ENCODE measurements at places on chromosomes 2 and 18.
A peak's percentile ranks its signal among the peaks of the same experiment; 100 is the strongest.

DNA sequence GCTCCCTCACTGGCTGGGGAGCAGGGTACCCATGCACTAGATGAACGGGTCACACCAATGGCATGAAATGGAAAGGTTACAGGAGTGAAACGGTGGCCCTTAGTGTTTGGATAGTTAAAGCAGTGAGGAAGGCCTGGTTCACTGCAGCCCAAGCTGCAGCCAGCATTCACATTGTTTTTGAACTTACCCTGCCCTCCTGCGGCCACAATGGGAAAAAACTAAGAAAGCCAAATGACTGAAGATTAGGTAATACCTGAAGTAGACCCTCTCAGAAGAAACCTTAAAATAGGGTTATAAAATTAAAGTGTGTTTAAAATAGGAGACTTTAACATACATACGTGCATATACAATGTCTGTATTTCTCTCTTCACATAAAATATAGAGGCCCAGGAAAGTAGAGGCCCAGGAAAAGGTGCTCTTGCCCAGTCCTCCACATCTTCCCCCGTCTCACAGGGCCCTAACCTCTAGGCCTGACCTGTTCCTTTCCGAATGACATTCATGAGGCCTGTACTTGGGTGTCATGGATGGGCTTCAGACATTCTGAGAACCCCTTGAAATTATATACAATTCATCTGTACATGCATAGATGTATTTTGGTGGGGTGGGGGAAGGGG is 33.3 kb downstream of the DOK1 start:
- DNase-seq, result peak; percentile 63

GRCh38 chr2:228767196-228767595 is 503.9 kb downstream of the PID1 start:
- no peak for DNase-seq

DNA sequence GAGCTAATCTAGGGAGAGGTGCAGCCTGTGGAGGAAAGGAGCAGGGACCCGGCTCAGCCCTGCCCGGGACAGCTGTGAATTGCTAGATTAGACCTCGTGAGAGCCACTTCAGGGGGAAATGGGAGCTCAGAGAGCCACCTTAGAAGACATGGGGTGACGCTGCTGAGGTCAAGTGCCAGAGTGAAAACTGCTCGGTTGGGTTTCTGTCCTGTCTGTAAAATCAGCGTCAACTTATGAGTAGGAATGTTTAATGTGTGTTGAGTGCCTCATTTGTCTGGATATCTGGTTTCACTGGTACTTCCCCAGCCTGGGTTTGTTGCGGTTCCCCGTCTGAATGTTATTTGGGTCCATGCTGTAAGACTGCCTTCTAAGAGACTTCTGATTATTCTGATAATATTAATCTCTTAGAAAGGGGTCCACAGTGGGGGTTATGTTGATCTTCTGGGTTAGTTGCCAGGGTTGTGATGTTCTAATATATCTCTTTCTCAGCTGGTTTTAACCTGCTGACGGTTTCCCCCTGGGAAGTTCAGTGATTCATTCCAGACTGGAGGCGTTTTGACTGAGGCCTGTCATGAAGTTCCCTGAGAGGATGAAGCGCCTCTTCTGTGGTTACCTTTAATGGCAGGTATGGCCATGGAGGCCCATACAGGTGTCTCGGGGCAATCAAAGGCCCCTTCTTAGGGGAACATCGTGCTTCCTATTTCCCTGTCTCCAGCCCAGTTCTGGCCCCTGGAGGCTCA is 175.9 kb downstream of the SH3RF3 start:
- DNase-seq, result no peak

DNA sequence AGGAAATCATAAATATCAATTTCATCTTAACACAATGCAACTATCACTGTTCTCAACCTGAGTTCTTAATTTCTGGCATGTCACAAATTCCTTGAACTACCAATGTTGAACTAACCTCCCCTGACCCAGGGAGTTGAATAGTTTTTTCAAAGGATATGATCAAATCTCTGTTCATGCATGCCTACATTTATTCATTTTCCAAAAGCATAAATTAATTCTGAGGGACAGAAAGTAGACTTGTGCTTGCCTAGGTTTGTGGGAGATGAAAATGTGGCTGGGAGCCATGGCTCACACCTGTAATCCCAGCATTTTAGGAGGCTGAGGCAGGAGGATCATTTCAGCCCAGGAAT is 175.7 kb downstream of the TGIF1 start:
- no peak for DNase-seq

- no peak for DNase-seq
These were observed 94.2 kb downstream of the POLR1A start for GRCh38 chr2:86011449-86011941.

GRCh38 chr2:12716282-12717190 is at the start of gene TRIB2:
Gene TRIB2, plus strand, starts transcription at chr2:12716936. Its CDS starts 1,372 bp downstream, at chr2:12718308.
- DNase-seq, result peak; percentile 96

- no peak for DNase-seq
These were observed 48.4 kb upstream of the B3GNT7 start for GRCh38 chr2:231347081-231347480.

GRCh38 chr18:49846361-49846662 is 33.0 kb upstream of the ACAA2 start:
- no peak for DNase-seq

DNA sequence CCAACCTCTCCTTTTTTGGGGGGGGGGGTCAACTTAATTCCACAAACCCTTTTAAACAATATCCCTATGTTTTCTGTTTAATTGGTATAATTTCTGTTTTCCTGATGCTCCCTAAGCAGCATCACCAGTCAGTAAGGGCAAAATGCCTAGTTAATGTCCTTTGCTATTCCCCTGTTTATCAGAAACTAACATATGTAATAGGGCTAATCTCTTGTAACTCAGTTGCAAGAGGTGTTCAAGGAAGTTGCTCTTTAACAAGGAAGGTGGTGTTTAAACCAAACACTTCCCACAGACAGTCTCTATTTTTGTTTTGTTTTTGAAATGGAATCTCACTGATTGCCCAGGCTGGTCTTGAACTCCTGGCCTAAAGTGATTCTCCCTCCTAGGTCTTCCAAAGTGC is 6.5 kb upstream of the COQ10B start:
- no peak for DNase-seq

GRCh38 chr2:227703961-227704360 is 13.9 kb downstream of the SLC19A3 start:
- no peak for DNase-seq

GRCh38 chr2:23066686-23067085 is 318.3 kb upstream of the KLHL29 start:
- no peak for DNase-seq

DNA sequence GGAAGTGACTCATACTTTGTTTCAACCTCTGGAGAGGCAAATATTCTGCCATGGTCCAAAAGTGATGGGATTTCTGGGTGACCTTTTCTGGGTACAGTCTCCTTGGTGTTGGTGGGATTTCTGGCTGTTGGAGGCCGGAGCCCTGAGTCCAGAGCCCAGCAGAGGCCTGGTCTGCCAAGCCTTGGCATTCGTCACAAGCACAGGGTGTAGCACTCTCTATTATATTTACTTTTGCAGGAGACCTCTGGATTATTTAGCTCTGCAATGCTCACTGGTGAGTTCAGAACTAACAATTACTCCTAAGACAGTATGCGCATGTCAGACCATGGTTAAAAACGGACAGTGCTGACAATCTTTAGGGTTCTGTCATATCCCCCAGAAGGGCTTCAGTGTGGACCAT is 201.6 kb upstream of the TWIST2 start:
- DNase-seq, result no peak

GRCh38 chr2:3613524-3613905 is 18.6 kb downstream of the COLEC11 start:
- DNase-seq, result no peak

- no peak for DNase-seq
These were observed 22.9 kb downstream of the NFATC1 start for GRCh38 chr18:79418642-79419041.

DNA sequence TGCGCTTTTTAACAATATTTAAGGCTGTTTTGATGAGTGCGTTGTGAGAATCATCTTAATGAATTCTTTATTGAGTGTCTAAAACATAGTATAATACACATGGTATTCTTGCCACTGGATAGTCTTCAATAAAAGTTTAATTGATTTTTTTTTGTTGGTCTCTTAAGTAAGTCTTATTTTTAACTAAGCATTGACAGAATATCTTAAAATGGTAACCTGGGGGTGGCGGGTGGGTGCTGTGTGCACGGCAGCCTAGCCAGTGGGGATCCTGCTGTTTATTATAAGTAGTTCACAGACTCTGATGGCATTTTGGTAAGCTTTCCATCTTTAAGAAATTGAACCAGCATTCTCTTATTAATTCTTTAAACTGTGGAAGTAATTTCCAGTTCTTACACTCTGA is 6.0 kb downstream of the SOX11 start:
- no peak for DNase-seq

GRCh38 chr2:217513258-217513657 is 489.5 kb downstream of the TNS1 start:
- no peak for DNase-seq

DNA sequence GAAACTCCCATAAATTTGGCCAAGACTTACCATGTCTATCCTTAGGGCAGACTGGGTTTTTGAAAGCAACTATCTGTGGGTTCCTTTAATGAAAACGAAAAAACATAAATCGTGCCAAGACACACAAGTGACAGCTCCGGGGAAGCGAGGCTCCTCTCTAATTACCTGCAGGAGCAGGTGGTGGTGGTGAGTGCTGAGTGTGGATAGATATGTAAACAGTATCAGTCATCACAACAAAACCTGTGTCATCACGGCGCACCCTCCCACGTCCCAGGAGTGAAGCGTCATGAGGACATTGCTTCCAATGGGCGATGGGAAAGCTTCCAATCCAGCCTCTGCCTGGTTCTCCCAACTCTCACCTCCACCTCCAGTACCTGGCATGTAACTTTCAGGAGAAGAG is 31.3 kb downstream of the ACKR3 start:
- DNase-seq, result no peak

GRCh38 chr2:62409442-62409841 is 96.6 kb downstream of the TMEM17 start:
- no peak for DNase-seq

DNA sequence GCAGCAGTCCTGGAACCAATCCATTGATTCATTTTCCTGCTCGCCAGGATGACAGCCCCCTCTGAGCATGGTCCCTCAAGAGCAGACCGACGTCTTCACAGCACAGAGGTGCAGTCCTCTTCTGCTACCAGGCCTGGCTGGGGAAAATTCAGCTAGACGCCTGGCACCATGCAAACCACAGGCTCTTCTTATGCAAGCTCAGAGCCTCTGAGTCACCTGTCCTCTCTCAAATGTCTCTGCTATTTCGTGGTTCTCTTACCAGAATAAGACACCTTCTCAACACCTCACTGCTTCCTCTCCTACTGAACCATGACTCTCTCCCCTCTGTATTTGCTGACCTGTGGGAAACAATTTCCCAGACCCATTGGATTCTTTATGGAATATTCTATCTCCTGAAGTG is 79.8 kb upstream of the CYRIA start:
- no peak for DNase-seq

DNA sequence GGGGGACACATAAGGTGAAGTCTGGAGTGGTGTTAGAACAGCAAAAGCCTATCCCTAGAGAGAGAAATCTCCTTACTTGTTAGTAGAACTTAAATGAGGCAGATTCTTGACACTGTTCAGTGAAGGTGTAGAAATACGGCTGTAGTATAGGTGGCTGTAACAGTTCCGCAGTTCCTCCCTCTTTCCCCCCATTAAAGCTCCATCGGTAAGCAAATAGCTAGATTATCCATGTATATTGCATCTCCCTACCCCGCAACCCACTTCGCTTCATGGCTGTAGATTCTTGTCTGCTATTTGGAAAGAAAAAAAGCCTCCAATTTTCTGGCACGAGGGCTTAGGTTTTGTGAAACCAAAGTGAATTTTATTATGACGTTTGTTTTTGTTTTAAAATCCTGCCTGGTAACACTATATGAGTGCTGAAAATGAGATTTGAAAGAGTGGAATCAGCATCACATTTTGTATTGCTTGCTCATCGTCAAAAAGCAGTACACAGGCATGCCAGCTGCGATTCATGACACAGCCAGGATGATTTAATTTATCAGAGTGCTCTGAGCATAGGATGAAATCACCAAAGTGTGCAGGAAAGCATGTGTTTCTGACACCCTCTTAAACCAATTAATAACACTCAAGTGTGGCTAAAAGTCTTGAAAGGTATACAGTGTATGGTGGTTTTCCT is 1.4 kb downstream of the FAM171B start:
- DNase-seq, result no peak

DNA sequence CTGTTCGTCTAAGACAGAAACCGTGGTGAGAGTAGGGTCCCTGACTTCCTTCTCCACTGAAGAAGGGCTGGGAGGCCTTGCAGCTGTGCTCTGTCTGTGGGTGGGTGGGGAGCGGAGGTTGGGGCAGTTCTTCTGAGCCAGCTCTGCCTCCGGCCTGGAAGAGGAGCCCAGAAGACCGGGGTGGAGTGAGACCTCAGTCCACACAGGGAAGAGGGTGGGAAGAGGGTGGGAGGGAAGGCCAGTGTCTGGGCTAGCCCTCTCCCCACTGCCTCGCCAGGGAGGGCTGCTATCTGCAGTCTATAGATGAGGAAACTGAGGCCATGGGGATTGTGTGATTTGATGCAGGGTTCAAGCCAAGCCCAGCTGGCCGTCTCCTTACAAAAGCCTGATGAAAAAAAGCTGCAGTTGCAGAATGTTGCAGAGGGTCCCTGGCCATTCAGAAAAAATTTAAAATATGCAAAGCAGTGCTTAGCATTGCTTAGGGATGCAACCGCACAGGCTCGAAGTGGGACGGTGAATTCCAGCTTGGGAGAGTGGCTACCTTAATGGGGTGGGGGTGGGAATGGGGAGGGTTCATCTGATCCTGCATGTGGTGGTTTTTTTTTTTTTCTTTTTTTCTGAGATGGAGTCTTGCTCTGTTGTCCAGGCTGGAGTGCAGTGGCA is 181.6 kb upstream of the HS6ST1 start:
- DNase-seq, result no peak

- no peak for DNase-seq
These were observed 72.2 kb upstream of the MEIS1 start for GRCh38 chr2:66362701-66363100.

DNA sequence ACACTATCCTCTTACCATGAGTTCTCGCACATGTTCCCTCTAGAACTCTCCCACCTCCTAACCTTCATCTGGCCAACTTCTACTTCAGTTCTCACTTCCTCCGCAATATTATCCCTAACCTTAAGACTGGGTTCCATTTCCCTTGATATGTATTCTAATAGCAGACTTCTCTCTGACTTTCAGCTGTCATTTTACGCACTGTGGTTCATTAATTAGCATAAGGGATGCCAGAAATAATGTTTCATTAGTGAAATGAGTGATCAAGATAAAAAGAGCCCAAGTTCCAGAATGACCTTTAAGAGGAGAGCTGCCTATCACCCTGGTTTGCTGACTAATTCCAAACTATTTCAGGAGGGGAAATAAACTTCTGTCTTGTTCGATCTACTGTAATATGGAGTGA is 108.6 kb upstream of the CCDC150 start:
- DNase-seq, result no peak

- DNase-seq, result no peak
These were observed 19.2 kb downstream of the MIB1 start for GRCh38 chr18:21759836-21760235.

- DNase-seq, result no peak
These were observed 65.5 kb downstream of the ZNF516 start for GRCh38 chr18:76429262-76430126.

DNA sequence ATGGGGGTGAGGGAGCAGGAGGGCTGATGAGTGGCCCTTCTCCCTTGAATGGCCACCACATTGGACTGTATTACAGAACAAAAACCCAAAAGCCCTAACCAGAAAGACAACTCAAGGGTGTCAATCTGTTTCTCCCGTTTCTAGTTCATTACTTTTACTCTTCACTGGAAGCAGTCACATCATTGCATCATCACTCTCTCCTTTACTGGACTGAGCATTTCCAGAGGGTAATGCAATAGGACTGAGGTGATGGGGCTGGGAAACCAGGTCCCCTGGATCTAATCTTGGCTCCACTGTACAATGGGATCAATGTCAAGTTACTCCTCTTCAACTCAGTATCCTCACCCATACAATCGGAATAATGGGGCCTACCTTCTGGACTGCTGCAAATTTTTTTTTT is 56.1 kb downstream of the BCL2 start:
- no peak for DNase-seq

Measured in CD4-positive, alpha-beta T cell treated with Interleukin-6 at 100 ng/mL for 8 hours (primary cell).